GM06990 (cell line): ENCODE measurements at places on chromosomes 12 and 14.
A peak's percentile ranks its signal among the peaks of the same experiment; 100 is the strongest.

DNA sequence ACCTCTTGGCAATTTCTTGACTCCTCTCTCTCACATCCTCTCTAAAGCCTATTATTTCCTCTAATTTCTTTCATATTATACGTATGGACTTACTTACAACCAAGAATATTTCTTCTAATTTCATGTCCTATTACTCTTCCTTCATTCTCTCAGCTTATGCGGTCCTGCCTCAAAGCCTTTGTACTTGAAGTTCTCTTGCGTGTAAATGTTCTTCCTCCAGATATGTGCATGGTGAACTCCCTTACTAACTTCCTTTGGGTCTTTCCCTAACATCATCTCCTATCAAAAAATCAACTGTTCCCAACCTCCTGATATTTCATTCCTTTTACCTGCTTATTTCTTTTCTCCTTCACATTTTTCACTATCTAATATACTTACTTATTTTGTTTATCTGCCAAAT, 23.1 kb downstream of the DNAL1 start:
- DNase-seq, result no peak

GRCh38 chr12:44372259-44372658, 503.9 kb downstream of the NELL2 start:
- DNase-seq, result no peak

GRCh38 chr14:37862263-37862662, 266.8 kb downstream of the TTC6 start:
- no peak for DNase-seq

- no peak for DNase-seq
These were observed 254.8 kb downstream of the MSRB3 start for GRCh38 chr12:65533177-65533883.

DNA sequence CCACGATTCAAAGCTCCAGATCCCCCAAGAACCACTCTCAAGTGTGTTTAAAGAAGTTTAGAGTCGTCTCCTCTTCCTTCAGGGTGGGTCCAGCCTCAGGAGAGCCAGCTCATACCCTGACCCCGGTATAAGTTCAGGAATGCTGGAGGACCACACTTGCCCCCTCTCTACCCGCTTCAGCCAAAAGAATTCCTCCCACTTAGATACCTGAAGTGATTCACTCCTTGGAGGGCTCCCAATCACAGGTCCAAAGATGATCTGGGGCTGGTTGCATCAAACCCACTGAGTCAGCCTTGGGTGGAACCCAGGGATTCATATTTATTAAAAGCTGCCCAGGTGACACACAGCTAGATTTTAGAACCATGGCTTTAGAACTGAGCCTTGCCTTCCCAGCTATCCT, 133.5 kb upstream of the PARP11 start:
- no peak for DNase-seq

DNA sequence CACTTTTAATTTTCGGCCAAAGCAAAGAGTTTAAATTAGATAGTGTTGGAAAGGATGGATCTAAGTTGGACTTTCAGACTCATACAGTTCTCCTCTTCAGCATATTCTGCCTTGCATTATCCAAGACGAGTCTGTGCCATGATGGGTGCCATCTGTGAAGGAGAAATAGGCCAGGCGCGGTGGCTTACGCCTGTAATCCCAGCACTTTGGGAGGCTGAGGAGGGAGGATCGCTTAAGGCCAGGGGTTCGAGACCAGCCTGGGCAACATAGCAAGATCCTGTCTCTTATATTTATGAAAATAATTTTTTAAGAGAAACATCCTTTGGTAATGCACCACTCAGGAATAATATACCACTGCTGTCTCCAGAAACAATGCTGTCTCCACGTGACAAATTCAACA, 6.5 kb downstream of the AK7 start:
- DNase-seq, result no peak

- no peak for DNase-seq
These were observed 35.3 kb downstream of the DICER1 start for GRCh38 chr14:95121911-95122620.

- no peak for DNase-seq
These were observed 229.1 kb upstream of the PDZRN4 start for GRCh38 chr12:40959041-40959440.

DNA sequence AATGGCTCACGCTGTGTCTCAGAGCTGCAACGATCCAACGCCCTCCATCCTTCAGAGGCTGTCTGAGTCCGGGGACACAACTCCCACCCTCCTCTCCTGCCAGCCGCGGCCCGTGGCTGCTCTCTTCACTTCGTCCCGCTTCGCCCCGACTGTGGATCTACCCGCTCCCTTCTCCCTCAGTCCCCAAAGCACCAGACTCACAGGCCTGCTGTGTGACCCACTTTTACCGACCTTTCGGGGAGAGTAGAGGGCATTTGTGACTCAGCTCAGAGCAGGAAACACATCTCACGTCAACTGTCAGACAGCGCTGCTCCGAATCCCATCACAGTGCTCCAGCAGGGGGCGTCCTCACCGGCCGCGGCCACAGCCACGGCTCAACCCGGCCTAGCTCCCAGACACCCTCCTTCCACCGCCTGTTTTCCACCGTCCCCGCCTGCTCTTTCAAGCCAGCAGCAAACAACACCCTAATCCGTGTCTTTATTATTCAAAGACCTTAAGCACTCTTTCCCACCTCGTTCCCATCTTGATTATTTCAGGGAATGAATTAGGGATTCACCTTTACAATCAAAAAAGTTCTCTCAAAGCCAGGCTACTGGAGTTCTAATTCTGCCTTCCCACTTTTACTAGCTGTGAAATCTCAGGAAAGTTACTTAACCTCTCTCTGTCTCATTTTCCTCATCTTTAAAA, 5.0 kb upstream of the AQP2 start:
- DNase-seq, result peak; percentile 79

DNA sequence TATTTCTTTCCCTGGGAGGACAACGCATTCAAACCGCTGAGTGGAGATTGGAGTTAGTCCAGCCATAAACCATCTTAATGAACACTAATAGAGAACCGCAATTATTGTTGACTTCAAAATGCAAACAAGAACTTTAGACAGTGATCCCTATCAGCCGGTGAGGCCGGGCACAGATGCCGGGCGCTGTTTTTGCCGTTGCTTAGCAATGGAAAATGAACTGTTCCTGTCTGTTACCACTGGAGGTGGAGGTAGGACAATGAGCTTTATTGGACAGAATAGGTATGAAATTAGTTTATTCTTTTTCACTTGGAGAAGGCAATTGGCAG, 216.8 kb downstream of the TTC8 start:
- DNase-seq, result no peak

- no peak for DNase-seq
These were observed 9.7 kb upstream of the FOS start for GRCh38 chr14:75268633-75269550.

DNA sequence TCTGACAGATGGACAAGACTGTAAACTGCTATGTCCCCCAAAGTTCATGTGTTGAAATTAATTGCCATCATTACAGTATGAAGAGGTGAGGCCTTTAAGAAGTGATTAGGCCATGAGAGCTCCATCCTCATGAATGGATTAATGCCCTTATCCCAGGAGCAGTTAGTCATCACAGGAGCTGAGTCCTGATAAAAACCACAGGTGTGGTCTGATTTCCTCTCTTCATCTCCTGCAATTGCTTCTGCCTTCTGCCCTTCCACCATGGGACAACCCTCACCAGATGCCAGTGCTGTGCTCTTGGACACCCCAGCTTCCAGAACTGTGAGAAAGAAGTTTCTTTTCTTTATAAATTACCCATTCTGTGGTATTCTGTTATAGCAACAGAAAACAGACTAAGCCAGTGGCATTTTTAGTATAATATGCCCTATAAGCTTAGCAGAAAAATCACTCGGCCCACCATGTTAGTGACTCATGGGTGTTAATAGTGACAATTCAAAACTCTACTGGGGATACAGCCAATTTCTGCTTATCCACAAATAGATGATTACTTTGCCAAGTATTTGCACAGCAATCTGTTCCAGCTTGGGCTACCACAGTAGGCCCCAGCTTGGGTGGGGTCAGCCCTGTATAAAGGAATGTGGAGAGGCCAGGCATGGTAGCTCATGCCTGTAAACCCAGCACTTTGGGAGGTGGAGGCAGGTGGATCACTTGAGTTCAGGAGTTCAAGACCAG, 129.0 kb upstream of the BCL2L14 start:
- no peak for DNase-seq

DNA sequence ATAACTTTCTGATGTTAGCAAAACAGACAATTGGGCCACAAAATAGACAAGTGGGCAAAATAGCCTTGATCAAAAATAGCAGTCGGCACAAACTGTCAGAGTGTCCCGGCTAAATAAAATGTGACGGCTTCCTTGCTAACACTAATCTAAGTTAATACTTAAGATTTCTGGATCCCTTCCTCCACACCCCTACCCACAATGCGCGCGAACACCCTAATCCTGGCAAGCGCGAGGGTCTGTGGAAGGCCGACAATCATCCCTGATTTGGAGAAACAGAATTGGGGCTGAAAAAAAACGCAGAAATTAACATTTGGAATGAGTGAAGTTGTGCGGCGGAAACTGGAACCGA, 489 bp downstream of the CEP290 start:
- DNase-seq, result no peak

DNA sequence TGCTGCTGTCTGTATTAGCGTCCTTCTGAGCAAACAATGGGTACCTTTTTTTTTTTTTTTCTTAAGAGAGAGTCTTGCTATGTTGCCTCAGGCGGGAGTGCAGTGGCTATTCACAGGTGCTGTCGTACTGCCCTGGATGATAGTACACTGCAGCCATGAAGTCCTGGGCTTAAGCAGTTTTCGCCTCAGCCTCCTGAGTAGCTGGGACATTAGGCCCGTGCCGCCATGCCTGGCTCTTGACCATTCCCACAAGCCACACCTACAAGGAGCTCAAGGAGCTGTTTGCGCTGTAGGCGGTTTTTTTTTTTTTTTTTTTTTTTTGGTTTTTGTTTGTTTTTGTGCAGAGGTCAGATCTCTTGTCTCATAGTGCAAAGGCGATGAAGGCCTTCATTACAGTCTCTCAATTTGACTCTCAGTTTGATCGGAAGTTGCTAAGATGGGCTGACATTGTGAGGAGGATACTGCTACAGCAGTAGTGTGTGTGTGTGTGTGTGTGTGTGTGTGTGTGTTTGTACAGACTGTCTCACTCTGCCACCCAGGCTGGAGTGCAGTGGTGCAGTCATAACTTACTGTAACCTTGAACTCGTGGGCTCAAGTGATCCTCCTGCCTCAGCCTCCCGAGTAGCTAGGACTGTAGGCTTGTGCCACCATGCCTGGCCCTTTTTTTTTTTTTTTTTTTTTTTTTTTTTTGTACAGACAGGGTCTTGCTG, 34.2 kb downstream of the TRAF3 start:
- no peak for DNase-seq

DNA sequence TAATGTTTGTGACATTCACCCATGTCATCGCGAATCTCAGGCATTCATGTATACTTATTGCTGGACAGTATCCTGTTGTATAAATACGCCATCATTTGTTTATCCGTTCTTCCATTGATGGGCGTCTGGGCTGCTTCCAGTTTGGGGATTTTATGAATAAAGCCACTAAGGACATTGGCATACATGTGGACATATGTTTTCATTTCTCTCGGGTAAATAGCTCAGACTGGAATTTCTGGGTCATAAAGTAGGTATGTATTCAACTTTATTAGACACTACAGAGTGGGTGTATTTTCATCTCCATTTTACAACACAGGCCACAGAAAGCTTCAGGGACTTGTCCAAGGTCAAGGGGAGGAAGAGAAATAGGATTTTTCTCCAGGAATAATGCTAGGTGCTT, 48.9 kb downstream of the HRK start:
- no peak for DNase-seq
